Thymus (tissue), 14 donors: ENCODE measurements at places on chromosomes 7 and 10. TPM values are rescaled to one million over a fixed set of nuclear protein-coding genes. Genes with fewer than 3 reads are reported as not detected.

GRCh38 chr7:147081117-147081516 lies 964.5 kb downstream of the CNTNAP2 start:
- no peak for DNase-seq

GRCh38 chr7:95686109-95686508 lies 86.2 kb upstream of the DYNC1I1 start:
- DNase-seq: no peak

Gene SPDYE11
- not detected for total RNA-seq

Gene OR6B1
- total RNA-seq: not detected

GRCh38 chr7:142796501-142797390 lies 26.0 kb downstream of the PRSS2 start:
- no peak for DNase-seq

GRCh38 chr7:42213093-42213492 lies 23.9 kb downstream of the GLI3 start:
- DNase-seq: no peak

- DNase-seq: no peak
These were observed 233.9 kb downstream of the DNAJB6 start for GRCh38 chr7:157570531-157571200.

DNA sequence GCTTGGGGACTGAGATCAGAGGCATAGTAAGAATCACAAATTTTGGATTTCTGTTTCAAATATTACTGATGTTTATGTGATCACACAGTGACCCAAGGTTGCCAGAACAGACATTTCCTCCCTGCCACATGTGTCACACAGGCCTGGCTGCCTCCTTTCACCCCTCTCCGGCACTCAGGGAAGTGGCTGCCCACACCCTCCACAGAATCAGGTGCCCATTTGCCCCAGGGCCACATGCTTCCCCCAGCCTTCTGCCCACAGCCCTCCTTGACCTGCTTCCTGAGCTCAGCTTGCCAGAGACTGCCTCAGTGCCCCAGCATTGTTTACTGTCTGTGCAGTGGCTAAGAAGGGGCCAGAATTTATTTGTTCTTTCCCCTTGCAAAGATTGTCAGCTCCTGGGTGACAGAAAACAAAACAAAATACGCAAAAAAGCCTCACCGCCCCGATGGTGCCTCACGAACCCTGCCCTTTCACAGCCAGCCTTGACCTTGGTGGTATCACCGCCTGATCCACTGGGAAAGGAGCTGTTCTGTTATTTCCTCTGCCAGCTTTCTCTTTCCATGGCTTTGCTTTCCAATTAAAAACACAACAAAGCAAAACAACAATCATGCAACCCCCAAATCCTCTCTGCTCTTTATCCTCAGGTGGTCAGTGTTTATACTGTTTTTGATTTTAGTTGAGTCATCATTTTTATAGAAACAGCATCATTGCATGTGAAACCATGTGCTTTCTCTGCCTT lies 52.8 kb downstream of the CHN2 start:
- no peak for DNase-seq

DNA sequence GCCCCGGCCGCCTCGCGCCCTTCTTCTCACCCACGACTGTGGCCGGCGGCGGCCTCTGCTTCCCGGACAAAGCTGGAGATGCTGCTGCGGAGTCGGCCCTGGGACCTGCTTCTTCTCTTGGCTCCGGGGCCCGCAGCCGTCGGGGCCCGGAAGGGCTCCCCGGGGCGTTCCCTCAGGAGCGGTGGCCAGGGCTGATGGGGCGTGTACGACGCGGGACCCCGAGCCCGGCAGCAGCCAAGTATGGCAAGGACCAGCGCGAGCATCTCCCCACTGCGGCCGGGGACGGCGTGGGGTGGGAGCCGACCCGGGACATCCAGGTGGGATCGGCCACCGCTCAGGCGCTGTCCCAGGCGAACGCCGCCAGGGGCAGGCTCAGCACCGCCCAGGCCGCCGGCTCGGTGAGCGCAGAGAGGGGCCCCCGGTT lies 27.6 kb upstream of the BMS1 start:
- no peak for DNase-seq

GRCh38 chr7:51965454-51965853 lies 648.8 kb upstream of the COBL start:
- no peak for DNase-seq

Gene SEC23IP
- total RNA-seq: 19.5 TPM

DNA sequence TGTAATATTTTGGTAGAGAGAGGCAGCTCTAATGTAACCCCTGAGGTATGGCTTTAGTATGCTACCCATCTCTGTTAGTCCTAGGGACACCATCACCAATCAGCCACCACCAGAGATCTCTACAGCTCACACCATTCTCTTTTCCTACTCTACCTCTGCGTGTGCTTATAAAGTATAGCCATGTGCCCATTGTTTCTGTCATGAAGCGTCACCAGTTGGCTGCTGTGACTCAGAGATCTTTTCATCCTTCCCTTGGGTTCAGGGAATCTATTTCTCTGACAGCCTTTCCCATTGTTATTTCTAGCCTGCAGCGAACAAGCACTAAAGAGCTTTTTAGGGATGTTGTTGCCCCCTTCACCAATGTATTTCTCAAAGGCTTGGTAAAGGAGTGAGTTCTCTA lies 103.3 kb downstream of the TPST1 start:
- DNase-seq: no peak

DNA sequence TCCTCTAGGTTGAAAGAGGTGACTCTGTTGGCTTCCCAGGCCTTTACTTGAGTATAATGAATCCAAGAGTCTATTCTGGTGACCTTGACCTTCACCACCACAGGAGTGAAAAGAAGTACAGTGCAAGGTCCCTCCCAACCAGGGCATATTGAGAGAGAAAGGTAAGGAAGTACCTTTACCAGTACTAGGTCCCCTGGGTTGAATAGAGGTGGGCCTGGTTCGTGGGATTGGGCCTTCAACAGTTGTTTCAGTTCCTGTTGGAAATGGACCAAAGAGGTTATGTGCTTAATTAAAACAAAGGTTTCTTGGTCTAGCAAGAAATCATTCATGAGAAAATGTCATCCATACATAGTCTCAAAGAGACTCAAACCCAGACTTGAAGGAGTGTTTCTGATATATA lies 6.4 kb upstream of the SFTPA1 start:
- DNase-seq: no peak

- DNase-seq: peak; percentile 57
These were observed 14.8 kb downstream of the DPCD start for GRCh38 chr10:101602761-101603398.

- DNase-seq: no peak
These were observed 44.9 kb downstream of the PNLIPRP2 start for GRCh38 chr10:116665541-116666125.

DNA sequence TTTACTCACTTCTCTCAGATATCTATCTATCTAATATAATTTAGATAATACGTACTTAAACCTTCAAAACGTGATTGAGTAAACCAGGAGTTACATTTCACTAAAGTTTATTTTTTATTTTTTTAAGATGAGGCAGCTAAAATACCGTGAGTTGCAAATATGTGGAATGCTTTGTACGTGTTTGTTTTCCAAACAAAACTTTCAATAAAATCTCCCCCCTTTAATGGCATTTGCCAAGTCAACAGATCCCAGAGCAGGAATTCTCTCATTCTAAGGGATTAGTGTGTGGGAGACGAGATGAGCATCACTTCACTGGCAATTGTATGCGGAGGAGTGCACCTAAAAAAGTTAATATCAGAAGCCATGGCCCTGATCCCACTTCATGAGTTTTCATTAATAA lies 53.7 kb upstream of the MAGI2 start:
- DNase-seq: no peak

- no peak for DNase-seq
These were observed 79.1 kb downstream of the NAMPT start for GRCh38 chr7:106205621-106206222.

Gene ANKRD1
- 2.0 TPM for total RNA-seq

DNA sequence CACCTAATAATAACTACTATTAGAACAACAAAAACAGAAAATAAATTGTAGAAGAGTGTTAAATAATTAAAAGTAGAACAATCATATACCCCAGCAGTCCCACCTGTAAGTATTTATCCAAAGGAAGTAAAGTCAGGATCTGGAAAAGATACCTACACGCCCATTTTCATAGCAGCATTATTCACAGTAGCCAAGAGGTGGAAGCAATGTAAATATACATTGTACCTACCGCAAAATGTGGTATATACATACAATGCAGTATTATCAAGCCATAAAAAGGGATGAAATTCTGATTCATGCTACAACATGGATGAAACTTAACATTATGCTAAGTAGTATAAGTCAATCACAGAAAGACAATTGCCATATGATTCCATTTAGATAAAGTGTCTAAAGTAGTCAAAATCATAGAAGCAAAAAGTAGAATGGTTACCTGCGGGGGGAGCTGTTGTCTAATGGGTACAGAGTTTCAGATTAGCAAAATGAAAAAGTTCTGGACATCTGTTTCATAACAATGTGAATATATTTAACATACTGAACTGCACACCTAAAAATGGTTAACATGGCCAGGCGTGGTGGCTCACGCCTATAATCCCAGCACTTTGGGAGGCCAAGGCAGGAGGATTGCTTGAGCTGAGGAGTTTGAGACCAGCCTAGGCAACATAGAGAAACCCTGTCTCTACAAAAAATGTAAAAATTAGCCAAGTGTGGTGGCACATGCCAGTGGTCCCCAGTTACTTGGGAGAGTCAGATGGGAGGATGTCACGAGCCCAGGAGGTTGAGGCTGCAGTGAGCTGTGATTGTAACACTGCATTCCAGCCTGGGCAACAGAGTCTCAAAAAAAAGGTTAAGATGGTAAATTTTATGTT lies 6.0 kb upstream of the TMED4 start:
- DNase-seq: no peak

GRCh38 chr7:52719677-52720076 lies 315.8 kb upstream of the POM121L12 start:
- DNase-seq: no peak

Gene CALHM1
- total RNA-seq: 0.09 TPM

- DNase-seq: no peak
These were observed 390.0 kb downstream of the ARL4A start for GRCh38 chr7:13077466-13077865.

DNA sequence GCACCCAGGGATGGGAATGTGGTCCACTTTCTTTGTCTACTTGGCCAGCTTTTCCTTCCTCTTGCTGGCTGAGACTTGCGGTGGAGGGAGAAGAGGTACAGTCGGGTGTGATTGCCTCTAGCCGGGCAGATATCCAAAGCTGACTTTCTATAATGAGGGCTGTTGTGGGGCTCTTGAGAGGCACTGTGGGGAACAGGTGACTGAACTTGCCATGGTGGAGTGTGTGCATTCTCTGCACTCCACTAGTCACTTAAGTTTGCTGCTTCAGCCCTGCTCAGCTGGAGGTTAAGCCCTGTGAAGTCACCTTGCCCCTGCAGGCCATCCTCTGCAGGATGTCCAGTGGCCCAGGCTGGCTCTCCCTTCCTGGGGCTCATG lies 116.6 kb downstream of the AOAH start:
- no peak for DNase-seq

- DNase-seq: no peak
These were observed 50.4 kb downstream of the FOXL3 start for GRCh38 chr7:340200-340937.

Gene MMP21
- not detected for total RNA-seq

Gene NOS3
- 1.5 TPM for total RNA-seq

Gene SFMBT2
- 9.7 TPM for total RNA-seq
